ENCODE measurements at places on chromosomes 5 and 9.

GRCh38 chr5:166713295-166713694 is 1578.2 kb upstream of the WWC1 start:
- no peak for DNase-seq

DNA sequence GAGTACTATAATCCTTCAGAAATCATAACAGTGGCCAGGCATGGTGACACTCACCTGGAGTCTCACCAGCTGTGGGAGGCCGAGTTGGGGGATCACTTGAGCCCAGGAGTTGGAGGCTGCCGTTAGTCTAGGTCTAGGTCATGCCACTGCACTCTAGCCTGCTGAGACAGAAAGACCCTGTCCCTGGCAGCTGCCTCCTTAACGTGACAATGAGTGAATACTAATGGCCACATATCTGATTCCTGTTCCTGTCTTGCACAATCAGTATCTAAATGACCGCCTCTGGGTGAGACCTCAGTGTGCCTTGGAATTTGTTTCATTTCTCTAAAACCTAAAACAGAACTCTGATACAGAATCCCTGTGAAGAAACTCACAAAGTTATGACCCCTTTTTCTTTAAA is 131.0 kb upstream of the DAB2 start:
- DNase-seq = no peak

GRCh38 chr5:32129074-32129598 is 45.0 kb downstream of the GOLPH3 start:
- DNase-seq = no peak

GRCh38 chr5:170377027-170377426 is 12.1 kb downstream of the KCNMB1 start:
- DNase-seq = no peak

- DNase-seq = no peak
Observed at GRCh38 chr9:708182-708550, 133.3 kb upstream of the DMRT1 start.

DNA sequence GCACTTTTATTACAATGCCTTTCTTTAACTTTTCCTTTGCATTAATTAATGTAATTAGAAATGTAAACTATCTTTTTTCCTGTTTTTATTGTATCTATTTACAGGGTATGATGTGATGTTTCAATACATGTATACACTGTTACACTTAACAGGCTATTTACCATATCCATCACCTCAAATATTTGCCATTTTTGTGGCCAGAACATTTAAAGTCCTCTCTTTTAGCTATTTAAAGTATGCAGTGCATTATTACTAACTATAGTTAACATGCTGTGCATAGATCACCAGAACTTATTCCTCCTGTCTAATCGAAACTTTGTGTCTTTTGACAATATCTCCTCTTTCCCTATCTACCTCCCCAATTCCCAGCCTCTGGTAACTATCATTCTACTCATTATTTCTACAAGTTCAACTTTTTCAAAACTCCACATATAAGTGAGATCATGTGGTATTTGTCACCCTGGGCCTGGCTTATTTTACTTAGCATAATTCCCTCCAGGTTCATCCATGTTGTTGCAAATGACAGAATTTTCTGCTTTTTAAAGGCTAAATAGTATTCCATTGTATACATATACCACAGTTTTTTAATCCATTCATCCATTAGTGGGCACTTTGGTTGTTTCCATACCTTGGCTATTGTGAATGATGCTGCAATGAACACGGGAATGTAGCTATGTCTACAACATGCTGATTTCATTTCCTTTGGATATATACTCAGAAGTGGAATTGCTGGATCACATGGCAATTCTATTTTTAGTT is 32.8 kb downstream of the OR2K2 start:
- peak; percentile 30 for DNase-seq

- DNase-seq = no peak
Observed at GRCh38 chr5:72559866-72560766, 52.9 kb upstream of the ZNF366 start.

DNA sequence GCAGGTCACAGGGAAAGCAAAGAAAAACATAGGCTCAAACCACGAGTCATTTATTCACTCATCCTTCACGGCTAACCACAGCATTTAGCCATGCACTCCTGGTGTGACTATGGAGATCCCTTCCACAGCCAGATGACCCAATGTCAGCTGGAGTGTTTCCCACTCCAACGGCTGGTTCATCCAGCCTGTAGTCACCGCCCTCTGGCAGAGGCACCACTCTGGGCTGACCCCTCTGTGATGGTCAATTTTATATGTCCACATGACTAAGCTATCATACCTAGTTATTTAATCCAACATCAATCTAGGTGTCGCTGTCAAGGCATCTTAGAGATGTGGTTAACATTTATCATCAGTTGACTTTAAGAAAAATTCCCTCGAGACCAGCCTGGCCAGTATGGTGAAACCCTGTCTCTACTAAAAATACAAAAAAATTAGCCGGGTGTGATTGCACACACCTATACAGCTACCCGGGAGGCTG is 9.5 kb upstream of the PHF19 start:
- no peak for DNase-seq

DNA sequence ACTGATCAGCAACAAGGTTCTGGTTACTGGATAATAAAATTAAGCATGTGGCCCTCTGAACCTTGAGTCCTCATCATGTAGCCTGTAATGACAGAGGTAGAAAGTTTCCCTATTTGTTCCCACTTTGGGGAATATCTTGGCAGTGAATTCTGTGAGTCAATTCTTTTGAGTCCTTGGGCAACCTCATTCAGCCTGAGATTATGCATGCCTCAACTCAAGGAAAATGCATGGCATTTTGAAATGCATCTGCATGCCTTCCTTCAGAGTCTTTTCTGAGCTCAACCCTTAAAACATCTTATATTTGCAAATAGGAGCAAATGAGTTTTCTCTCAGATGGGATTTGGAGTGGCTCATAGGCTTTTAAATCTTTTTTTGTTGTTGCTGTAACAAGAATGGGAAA is 218.1 kb upstream of the CD180 start:
- DNase-seq = no peak

- DNase-seq = peak; percentile 59
Observed at GRCh38 chr5:97231025-97231636, 48.1 kb upstream of the RIOK2 start.

DNA sequence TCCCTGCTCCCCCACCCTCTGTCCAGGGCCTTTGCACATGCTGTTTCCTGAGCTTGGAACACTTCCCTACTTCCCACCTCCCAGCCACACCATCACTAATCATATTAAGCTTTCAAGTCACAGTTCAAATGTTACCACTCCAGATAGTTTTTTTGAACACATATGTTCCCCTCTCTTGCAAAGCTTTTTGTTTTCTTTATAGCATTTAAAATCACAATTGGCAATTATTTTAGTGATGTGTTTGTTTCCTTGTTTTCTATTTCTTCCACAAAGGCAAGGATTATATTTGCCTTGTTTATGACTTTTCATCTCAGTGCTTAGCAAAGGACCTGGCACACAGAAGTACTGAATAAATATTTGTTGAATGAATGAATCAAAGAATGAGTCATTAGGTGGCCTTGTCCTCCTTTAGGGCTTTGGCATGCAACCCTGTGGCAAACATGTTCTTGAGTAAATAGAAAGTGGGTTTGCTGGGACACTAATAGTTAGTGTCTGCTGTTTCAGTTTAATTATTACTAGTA is 386.8 kb downstream of the FGF10 start:
- DNase-seq = no peak

DNA sequence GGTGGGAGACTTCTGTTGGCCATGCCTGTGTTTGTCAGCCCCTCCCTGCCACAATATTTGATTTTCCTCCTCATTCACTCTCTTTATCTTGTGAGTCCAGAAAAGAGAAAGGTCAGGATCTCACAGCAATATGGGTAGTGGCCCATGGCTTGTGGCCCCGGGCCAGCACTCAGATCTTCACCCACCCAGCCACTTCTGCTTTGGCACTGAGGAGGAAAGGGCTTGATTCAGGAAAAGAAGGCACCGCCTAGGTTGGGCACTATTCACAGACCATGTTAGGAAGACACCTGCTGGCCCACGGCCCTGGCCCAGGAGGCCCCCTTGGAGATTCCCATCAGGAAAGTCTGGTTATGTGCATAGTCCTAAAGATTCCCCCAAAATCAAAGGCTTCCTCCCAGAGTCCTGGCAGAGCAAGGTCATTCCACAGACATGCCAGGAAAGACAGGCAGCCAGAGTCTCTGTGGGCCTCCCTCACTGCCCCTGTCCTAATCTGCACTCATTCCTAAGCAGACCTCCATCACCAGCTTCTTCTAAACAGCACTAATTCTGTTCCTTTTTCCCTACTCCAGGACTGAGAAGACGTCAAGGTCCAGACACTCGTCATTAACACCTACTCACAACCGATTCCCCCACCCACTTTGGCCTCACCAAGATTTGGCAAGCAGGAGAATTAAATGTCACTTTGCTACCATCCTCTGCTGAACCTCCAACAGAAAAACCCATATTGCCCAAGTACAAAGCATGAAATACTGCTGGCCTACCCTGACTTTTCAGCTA is 179.3 kb downstream of the DEPDC1B start:
- no peak for DNase-seq

GRCh38 chr5:133819977-133820471 is 148.4 kb downstream of the C5orf15 start:
- DNase-seq = no peak

GRCh38 chr5:176485176-176485575 is 37.0 kb downstream of the FAF2 start:
- no peak for DNase-seq

- no peak for DNase-seq
Observed at GRCh38 chr9:38622951-38623350, 2.6 kb upstream of the ANKRD18A start.

DNA sequence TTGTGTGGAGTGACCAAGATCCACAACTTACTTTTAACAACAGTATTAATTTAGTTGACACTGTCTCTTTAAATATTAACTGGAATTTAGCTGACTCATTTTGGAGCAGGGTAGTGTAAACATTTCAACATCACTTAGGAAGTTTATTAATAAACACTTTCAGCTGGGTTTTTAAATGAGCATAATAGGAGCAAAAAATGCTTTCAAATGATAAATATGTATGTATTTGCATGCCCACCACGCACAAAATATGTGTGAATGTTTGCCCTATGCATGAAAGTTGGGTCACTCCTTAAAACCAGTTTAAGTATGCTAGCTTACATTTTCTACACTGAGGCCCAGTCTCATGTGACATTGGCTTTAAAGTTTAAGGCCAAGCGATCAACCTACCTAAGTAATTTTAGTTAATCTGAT is 2.9 kb downstream of the ZFAND5 start:
- no peak for DNase-seq

DNA sequence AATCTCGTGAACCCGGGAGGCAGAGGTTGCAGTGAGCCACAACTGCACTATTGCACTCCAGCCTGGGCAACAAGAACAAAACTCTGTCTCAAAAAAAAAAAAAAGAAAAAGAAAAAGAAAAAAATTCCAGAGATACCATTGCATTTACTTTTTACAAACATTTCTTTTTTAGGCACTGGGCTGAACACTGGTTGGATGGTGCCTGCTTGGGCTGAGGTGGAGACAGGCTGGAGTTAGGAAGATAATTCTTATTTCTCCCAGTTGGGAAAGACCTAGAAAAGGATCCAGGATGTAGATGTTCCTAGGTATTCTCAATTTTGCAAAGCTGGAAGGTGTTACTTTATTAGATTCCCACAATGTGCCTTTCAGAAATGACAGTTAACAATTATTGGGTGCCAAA is 49.9 kb upstream of the JMY start:
- no peak for DNase-seq

DNA sequence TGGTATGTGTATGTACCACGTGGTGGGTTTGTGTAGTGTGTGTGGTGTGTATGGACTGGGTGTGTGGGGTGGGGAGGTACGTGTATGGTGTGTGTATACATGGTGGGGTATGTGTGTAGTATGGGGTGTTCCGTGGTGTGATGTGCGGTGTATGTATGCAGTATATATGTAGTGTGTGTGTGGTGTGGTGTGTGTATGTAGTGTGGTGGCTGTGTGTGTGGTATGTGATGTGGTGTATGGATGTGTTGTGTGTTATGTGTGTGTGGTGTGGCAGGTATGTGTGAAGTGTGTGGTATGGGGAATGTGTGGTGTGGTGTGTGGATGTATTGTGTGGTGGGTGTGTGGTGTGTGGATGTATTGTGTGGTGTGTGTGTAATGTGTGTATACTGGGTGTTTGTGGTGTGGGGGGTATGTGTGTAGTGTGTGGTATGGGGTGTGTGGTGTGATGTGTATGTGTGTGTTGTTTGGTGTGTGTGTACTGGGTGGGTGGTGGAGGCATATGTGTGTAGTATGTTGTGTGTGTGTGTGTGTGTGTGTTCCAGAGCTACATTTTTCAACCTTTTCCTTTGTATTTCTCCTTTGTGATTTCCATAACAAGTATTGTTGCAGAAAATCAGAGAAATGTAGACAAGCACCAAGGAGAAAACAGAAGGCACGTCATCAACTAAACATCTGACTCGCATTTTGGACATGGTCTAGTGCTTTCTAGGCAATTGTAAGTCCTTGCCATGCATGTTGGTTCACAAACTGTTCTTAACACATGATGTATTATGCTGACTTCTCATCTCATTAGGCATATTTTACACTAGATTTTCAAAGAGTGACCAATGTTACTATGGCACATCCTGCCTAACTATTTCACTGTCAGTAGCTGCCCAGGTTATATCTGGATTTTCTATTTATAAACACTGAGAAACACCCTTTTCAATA is 13.2 kb downstream of the SEMA4D start:
- no peak for DNase-seq

- DNase-seq = no peak
Observed at GRCh38 chr9:33170464-33171415, 3.6 kb upstream of the B4GALT1 start.

DNA sequence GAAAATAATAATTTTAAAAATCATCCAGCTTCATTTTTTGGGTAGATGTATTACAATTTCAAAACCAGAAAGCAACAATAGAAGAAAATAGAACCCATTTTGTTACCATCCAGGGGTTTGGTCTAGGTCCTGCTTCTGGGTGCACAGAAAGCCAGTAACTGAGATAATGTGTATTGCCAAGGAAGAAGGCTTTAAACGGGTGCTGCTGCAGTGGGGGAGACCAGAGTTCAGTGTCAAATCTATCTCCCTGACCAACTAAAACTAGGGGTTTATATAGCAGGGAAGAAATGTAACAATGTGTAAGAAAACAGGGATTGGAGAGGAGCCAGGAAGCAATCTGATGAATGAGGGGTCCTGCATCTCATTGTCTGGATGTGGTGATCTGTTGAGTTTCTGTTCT is 17.5 kb upstream of the MPDZ start:
- no peak for DNase-seq

- DNase-seq = no peak
Observed at GRCh38 chr5:151002681-151003502, 17.5 kb upstream of the GPX3 start.

GRCh38 chr5:32329395-32329834 is 16.7 kb upstream of the MTMR12 start:
- DNase-seq = peak; percentile 20

DNA sequence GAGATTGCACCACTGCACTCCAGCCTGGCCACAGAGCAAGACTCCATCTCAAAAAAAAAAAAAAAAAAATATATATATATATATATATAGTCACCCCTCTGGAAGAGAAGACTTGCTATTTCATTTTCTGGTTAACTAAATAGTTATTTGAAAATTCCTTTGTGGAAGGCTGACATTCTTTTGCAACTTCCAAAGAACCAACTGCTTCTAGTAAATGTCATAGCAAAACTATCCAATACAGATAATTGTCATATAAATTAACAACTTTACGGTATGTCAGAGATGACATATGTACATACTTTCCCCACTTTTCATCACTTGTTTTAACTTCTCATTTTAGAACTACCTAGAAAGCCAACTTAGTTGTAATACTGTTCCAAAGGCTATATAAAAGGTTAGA is 50.9 kb downstream of the PRUNE2 start:
- DNase-seq = no peak

GRCh38 chr9:117715411-117715989 is 11.3 kb downstream of the TLR4 start:
- DNase-seq = no peak

GRCh38 chr9:37528652-37529471 is 43.1 kb downstream of the POLR1E start:
- DNase-seq = no peak

All from fibroblast of skin of left quadriceps (primary cell).